Endothelial cell (in vitro differentiated cells): ENCODE measurements at places on chromosomes 6 and 20.

- DNase-seq, result no peak
These were observed 130.3 kb upstream of the BMP2 start for GRCh38 chr20:6637160-6637579.

DNA sequence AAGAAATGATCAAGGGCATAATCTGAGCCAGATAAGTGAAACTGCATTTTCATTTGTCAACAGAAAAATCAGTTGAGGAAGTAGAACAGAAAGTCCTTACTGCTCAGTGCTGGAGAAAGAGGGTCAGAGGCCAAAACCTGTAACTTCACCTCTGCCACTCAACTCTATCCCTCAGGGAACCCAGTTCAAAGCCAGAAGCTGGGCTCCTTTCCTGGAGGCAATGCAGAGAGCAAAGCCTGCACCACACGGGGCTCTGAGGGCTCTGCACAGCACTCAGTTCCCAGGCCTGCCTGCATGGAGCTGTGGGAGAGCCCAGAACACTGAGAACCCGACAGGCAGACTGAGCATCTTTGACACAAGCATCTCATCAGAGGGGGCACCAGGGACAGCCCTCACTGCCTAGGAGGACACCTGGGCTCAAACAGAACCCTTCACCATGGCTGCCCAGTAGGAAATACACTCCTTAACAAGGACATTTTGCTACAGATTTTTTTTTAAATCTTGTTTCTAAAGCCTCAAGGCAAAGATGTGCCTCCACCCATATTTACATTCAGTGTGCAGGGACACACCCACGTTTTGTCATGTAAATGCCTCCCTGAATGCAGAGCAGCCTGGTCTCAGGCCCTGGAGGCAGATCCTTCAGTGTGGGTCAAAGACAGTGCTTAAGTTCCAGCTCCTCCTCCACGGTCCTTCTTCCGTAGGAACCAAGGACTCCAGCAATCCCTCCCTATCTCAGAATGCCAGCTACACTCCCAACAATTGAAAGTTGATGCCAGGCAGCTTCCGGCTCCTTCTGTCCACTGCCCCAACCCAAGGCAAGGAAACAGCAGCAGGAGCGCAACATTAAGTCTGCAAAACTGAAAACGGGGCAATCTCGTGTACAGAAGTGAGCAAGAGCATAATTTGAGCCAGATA is 6.6 kb downstream of the RNASET2 start:
- no peak for DNase-seq

DNA sequence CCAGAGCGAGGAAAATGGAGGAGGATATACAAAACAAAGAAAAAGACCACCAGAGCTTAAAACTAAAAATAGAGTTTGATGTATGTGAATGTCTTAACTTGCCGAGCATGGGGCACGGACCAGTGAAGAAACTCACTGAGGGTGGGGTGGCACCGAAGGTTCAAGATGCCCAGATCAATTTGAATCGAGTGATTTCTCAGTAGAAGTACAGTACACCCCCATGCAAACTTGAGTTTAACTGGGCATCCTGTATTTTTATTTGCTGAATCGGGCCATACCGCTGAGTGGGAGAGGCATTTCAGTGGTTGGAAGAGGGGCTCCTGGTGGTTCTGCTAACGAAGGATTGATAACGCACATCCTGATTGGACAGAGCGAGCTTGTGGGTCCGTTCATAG is 81.7 kb downstream of the ANKRD60 start:
- DNase-seq, result no peak

DNA sequence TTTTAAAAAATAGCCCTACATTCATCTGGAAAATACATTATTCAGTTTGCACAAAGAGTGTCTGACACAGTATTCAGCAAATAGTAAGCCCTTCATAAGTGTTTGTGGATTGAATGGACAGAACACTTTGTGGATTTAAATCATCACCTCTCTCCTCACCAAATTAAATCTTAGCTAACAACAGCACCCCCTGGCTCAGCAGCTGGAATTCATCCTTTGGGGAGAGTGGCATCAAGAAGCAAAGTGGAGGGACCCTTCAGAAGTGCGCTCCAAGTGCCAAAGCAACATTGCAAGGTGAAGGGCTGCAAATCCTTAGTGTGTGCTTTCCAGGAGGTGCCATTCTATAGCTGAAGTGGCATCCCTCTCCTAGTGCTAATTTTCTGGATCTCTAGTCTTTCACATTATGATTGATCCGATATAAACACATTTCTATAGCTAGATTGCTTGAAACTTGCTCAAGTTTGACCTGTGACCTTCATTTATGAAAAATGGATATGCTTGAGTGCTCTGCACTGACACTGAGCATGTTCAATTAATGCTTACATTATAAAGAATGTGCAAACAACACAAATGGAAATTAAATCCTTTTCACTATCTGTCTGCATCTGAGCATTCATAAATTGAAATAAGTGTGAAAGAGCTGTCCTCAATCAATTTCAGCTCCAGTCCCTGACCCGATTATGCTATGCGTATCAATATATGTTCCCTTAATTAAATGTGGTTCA is 891.7 kb downstream of the C6orf118 start:
- DNase-seq, result no peak

DNA sequence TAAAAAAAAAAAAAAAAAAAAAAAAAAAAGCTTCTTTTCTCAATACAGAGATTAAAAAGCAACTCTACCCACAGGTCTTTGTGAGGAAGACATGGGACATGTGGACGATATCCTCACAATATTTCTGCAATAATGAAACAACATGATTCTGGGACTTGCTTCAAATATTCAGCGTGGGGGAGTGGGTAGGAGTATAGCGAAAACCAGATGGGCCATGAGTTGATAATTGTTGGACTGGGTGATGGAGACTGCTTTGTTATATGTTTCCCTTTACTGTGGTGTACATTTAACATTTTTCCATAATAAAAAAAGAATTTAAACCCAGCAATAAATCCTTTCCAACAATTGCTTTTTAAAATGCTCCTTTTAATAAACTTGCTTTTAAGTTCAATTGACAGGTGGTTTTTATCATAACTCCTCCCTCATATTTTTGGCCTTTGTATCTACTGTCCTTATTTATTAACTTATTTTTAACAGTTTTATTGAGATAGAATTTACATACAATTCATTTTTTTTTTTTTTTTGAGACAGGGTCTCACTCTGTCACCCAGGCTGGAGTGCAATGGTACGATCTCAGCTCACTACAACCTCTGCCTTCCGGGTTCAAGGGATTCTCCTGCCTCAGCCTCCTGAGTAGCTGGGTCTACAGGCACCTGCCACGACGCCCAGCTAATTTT is 40.4 kb upstream of the ARFGEF2 start:
- DNase-seq, result no peak

- DNase-seq, result no peak
These were observed 42.4 kb downstream of the HDDC2 start for GRCh38 chr6:125259354-125259736.

- no peak for DNase-seq
These were observed 125.8 kb downstream of the NFATC2 start for GRCh38 chr20:51416532-51417249.

- no peak for DNase-seq
These were observed 14.4 kb downstream of the SLC2A4RG start for GRCh38 chr20:63754008-63754407.

DNA sequence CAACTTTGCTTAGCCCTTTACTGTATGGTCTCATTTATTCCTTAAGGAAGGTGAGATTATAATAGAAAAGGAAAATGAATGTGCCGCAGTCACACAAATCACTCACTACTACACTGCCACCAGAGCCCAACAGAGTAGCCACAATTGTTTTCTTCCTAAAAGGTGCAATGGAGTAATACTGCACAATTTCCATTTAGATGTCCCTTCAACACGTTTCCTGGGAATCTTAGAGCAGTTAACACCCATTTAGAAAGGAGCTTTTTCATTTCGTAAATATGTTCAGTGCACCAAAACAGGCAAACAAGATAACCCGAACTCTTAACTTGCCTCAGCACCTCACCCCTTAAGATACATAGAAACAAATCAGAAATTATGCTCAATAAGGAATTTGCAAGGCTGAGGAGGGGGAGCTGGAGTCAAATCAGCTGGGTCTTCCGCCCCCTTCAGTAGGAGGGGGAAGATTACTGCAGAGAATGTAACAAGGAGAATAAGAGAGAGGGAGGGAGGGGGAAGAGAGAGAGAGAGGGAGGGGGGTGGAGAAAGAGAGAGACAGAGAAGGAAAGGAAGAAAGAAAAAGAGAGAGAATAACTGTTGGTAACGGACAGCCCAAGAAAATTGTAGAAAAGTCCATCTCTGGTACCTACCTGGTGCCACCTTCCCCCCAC is 155.5 kb downstream of the BCAS1 start:
- DNase-seq, result no peak

DNA sequence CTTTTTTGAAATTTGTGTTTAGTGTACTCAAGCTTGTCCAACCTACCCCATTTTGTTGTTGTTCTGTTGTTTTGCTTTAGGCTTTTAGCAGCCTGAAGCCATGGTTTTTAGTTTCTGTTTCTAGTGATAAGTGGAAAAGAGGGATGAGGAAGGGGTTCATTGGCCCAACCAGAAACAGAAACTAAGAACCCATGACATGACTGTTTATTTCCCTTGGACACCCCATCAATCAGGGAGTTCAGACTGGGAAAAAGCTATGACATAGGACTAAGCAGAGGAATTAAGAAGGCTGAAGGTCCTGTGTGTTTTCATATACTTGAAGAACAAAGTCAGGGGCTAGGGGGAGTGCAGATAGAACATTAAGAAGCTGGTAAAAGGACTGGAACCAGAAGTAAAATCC is 194.5 kb upstream of the THEMIS start:
- DNase-seq, result no peak

GRCh38 chr6:99736302-99736701 is 129.7 kb downstream of the PRDM13 start:
- no peak for DNase-seq

- peak; percentile 66 for DNase-seq
These were observed 39.0 kb downstream of the GMPR start for GRCh38 chr6:16277101-16277981.

GRCh38 chr6:5085648-5086293 is 630 bp downstream of the PPP1R3G start:
- DNase-seq, result peak; percentile 61

GRCh38 chr6:97019315-97019714 is 94.8 kb downstream of the KLHL32 start:
- DNase-seq, result no peak
